A549 treated with GW870086 at 1 μM for 4 hours (cell line): ENCODE measurements at places on chromosomes 5 and 9. TPM values are rescaled to one million over a fixed set of nuclear protein-coding genes. Genes with fewer than 3 reads are reported as not detected.

The HTR1A gene
- total RNA-seq, result not detected in 5 replicates

The ZFAND5 gene
- total RNA-seq, result 112 to 146 TPM (median 145 TPM) in 5 replicates

The ERAP2 gene
- 0.84 to 1.9 TPM (median 1.4 TPM) in 5 replicates for total RNA-seq

The TRPM3 gene
- total RNA-seq, result not detected in 5 replicates

The NAA35 gene
- total RNA-seq, result 24.1 to 27.7 TPM (median 27.2 TPM) in 5 replicates

The CHSY3 gene
- total RNA-seq, result 0.10 to 0.16 TPM (median 0.13 TPM) in 4 of 5 replicates, not detected in the other

The NUTM2G gene
- not detected in 5 replicates for total RNA-seq

The PCDHB5 gene
- 0.94 to 1.8 TPM (median 1.5 TPM) in 5 replicates for total RNA-seq

The COL15A1 gene
- 0.23 to 0.77 TPM (median 0.56 TPM) in 5 replicates for total RNA-seq

The PTPDC1 gene
- 3.1 to 4.4 TPM (median 4.4 TPM) in 5 replicates for total RNA-seq

The PCDHA6 gene
- total RNA-seq, result 0.05 to 0.09 TPM (median 0.08 TPM) in 3 of 5 replicates, not detected in the others

The TLX3 gene
- not detected in 5 replicates for total RNA-seq

The INSL4 gene
- total RNA-seq, result 16.5 to 21.2 TPM (median 17.9 TPM) in 5 replicates

The LHX3 gene
- 0.07 to 0.13 TPM (median 0.08 TPM) in 4 of 5 replicates, not detected in the other for total RNA-seq

The NSA2 gene
- total RNA-seq, result 119 to 141 TPM (median 122 TPM) in 5 replicates

The CNTNAP3 gene
- 7.5 to 11.7 TPM (median 10.3 TPM) in 5 replicates for total RNA-seq

The NAIP gene
- total RNA-seq, result 0.18 to 0.70 TPM (median 0.48 TPM) in 5 replicates

The WHRN gene
- 4.4 to 7.5 TPM (median 6.8 TPM) in 5 replicates for total RNA-seq

The ZNF300 gene
- 2.0 to 2.9 TPM (median 2.8 TPM) in 5 replicates for total RNA-seq
